ENCODE measurements at places on chromosomes 7 and 10. TPM values are rescaled to one million over a fixed set of nuclear protein-coding genes. Genes with fewer than 3 reads are reported as not detected.

Gene NODAL
- total RNA-seq: not detected

Gene HNRNPH3
- total RNA-seq: 19.8 TPM

Gene NPTX2
- 6.7 TPM for total RNA-seq

Gene FAM170B
- total RNA-seq: not detected

Gene ZNF746
- 11.3 TPM for total RNA-seq

Gene NCF1
- total RNA-seq: under 0.01 TPM

Gene C10orf105
- total RNA-seq: not detected

Gene DKK1
- 12.7 TPM for total RNA-seq

Gene ITPRID1
- not detected for total RNA-seq

Gene GDF10
- total RNA-seq: not detected

Gene MYOF
- total RNA-seq: 180 TPM

Gene ARPC1B
- total RNA-seq: 477 TPM

Gene STAG3
- 0.13 TPM for total RNA-seq

Gene WASHC2A
- 27.3 TPM for total RNA-seq

Gene GJD4
- total RNA-seq: not detected

Gene UNCX
- not detected for total RNA-seq

Gene PRLHR
- not detected for total RNA-seq

Gene STEAP4
- total RNA-seq: not detected

Gene SGMS1
- total RNA-seq: 69.2 TPM

Gene TUBB8
- total RNA-seq: not detected

Gene TMEM236
- total RNA-seq: 0.38 TPM

Gene ZNF487
- total RNA-seq: 1.9 TPM

Gene CLCN1
- not detected for total RNA-seq

Gene SPRN
- not detected for total RNA-seq

Gene ACBD7
- total RNA-seq: 3.1 TPM

Gene ADCY1
- total RNA-seq: 0.51 TPM

Gene SNCG
- total RNA-seq: 137 TPM

Gene PKD1L1
- total RNA-seq: 1.6 TPM

Gene SLIT1
- under 0.01 TPM for total RNA-seq

Gene CPA4
- not detected for total RNA-seq

Gene SPDYE9
- not detected for total RNA-seq

Gene GDF2
- not detected for total RNA-seq

Data from dermis microvascular lymphatic vessel endothelial cell (primary cell).